ENCODE measurements at places on chromosomes 5 and 9. TPM values are rescaled to one million over a fixed set of nuclear protein-coding genes. Genes with fewer than 3 reads are reported as not detected.
A peak's percentile ranks its signal among the peaks of the same experiment; 100 is the strongest.

GRCh38 chr9:75891771-75892215 lies 1.3 kb downstream of the PCSK5 start:
- no peak for DNase-seq

- no peak for DNase-seq
These were observed 3.0 kb downstream of the NADK2 start for GRCh38 chr5:36238502-36239295.

DNA sequence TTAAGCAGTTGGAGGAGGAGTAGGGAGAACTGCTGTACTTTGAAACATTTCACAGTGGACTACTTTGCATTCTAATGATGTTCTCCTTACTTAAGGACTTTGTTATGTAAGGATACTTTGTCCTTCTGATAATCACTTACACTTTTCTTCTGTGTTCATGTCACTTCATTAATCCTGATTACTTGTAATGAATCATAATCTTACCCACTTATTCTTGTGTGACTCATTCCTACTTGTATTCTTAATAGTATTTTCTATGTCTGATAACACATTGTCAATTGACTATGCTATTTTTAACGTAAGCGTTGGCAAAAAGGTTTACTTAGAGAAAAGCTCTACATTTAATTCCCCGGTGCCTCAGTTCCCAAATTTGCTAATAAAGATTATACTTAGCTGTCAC lies 63.8 kb downstream of the GHR start:
- no peak for DNase-seq

- no peak for DNase-seq
These were observed 63.4 kb downstream of the ANKRD33B start for GRCh38 chr5:10627160-10627701.

GRCh38 chr5:96636046-96636445 lies 26.1 kb upstream of the CAST start:
- no peak for DNase-seq

GRCh38 chr5:90560771-90561170 lies 2.2 kb downstream of the ADGRV1 start:
- DNase-seq = no peak

GRCh38 chr9:126581893-126582292 lies 31.8 kb upstream of the LMX1B start:
- no peak for DNase-seq

DNA sequence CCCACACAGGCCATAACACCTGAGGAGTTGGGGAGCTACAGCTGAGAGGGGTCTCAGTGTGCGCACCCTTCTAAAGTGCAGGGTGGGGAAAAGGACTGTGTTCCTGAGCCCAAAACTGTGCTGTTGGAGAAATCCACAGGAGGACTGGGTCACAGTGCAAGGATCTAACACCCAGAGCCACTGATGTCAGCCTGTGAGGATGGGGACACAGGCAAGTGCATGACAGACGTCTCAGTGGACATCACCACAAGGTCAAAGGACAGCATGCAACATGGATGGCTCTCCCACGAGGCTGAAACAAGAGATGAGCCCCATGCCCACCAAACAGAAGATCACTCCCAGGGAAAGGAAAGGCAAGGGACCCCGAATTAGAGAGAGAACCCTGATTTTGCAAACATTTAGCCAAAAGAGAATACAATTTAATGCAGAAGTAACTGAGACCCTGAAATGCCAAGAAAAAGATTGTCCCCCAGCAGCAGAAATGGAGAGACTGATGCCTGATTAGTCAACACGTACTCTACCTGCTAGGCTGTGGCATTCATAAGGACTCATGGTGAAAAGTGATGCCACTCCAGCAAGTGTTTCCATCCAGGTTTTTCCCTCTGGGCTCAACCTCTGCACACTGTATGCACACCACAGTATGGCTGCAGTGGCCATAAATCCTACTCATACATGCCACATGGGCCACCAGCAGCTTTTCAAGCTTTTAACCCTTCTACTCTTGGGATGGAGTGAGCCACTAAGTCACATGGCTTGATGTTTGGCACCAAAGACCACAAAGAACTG lies 14.2 kb downstream of the KLF9 start:
- no peak for DNase-seq

GRCh38 chr9:6080154-6080716 lies 64.8 kb upstream of the RANBP6 start:
- DNase-seq = peak; percentile 41

DNA sequence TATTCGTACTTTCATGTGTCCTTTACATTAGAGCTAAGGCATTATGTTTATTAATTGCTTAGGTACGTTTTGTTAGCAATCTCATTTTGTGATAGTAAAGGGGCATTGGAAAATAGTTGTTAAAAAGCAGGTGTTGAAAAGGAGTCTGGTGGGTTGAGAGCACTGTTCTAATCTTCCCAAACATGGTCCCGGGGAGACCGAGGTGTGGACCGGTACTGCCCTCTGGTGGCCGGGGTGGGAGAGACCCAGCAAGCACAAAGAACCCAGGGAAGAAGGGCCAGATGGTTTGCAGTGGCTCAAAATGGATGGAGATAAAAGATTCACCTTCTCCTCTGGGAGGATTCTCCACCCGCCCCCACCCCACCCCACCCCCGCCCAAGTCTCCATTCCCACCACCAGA lies 26.1 kb downstream of the IDNK start:
- peak; percentile 59 for DNase-seq

GRCh38 chr9:31028137-31028536 lies 1356.3 kb upstream of the ACO1 start:
- no peak for DNase-seq

- DNase-seq = no peak
These were observed 1143.2 kb upstream of the CDH6 start for GRCh38 chr5:30050056-30050815.

DNA sequence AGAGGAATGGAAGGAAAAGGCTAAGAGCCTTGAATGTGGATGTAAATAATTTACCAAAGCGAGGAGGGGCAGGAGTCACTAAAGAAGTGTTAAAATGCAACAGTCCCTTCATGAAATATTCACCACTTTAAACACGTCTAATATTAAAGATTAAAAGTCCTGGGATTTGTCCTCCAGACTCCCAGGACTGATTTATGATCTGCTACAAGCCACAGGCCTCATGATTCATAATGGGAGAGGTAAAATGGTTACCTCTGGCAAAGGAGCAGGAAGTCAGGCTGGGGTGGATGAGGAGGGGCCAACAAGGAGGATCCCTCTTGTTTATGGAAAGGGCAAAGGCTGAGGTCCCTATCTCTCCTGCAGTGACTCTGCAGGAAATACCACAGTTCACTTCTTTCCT lies 292.4 kb downstream of the TRIM32 start:
- DNase-seq = no peak

- DNase-seq = no peak
These were observed 723.1 kb upstream of the RIOK2 start for GRCh38 chr5:97906135-97906534.

DNA sequence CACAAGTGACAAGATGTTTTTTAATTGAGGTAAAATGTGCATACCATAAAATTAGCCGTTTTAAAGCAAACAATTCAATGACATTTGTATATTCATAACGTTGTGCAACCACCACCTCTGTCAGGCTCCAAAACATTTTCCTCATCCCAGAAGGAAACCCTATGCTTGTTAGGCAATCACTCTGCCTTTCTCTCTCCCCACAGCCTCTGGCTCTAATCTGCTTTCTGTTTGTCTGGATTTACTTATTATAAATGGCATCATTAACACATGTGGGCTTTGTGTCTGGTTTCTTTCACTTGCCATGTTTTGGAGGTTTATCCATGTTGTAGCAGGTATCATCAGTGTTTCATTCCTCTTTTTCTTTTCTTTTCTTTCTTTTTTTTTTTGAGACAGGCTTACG lies 1.4 kb upstream of the N4BP3 start:
- DNase-seq = no peak

DNA sequence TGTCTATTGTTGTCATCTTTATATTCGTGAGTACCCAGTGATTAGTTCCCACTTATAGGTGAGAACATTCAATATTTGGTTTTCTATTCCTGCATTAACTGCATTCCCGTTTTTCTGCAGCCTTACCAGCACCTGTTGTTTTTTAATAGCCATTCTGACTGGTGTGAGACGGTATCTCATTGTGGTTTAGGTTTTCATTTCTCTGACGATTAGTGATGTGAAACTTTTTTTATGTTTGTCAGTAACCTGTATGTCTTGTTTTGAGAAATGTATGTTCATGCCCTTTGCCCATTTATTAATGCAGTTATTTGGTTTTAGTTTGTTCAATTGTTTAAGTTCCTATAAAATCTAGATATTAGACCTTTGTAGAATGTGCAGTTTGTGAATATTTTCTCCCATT lies 546.0 kb upstream of the RORB start:
- DNase-seq = no peak

DNA sequence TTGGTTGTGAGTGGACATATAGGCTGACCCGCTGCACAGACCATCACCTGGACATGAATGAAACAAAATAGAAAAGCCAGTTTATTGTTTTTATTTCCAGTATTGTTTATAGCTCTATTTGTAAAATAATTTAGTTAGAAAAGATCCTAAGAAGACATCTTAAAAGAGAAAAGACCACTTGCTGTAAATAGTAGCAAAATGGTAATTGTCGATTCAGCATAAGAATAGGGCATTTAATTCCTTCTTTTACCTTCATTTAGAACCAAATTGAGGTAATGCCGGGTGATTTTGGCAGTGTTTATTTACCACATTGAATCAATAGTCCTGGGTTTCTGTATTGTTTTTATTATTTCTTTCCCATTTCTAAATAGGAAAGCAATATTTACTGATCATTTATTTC lies 7.4 kb downstream of the TARS1 start:
- DNase-seq = no peak

DNA sequence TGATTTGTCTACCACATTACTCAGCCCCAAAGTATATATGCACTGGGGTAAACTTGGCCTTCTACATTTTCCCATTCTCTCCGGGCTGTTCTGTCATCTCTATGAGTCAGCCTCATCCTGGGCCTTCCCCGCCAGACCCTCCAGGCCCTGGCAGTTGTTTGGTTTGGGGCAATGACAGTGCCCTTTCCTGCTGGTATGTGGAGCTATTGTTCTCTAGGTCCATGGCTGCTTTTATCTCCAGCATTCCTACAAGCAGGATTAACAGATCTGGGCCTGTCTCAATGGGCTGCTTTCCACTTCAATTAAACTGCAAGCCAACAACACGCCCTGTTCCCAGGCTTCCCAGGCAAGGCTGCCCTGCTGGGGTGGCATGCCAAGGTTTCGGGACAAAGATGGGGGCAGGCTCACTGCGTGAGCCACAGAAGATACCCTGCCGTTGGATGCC lies 136.4 kb downstream of the SLIT3 start:
- no peak for DNase-seq

IFNB1 gene
- not detected for total RNA-seq

ANKRD34B gene
- not detected for total RNA-seq

S1PR3 gene
- total RNA-seq = not detected

LCN10 gene
- total RNA-seq = 0.15 TPM

NEUROG1 gene
- total RNA-seq = not detected

PLPP7 gene
- not detected for total RNA-seq

PRSS3 gene
- 2.5 TPM for total RNA-seq

Data from naive thymus-derived CD4-positive, alpha-beta T cell (primary cell).